ENCODE measurements at places on chromosomes 1 and 21.
A peak's percentile ranks its signal among the peaks of the same experiment; 100 is the strongest.

DNA sequence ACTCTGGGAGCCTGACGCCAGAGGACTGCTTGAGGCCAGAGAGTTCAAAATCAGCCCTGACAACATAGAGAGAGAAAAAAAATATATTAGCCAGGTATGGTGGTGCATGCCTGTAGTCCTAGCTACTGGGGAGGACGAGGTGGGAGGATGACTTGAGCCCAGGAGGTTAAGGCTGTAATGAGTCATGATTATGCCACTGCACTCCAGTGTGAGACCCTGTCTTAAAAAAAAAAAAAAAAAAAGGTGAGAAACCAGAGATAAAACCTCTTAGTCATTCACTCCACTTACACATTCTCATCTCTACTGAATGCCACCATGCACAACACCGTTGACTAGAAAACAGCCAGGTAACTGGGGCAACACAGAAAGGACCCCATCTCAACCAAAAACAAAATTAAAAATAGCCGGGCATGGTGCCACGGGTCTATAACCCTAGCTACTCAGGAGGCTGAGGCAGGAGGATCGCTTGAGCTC lies 178.1 kb downstream of the SLC45A1 start:
- DNase-seq = no peak

GRCh38 chr1:57423656-57424211 lies at the start of gene DAB1:
TSS of gene DAB1 (minus strand) at chr1:57424060. CDS start at chr1:57291030, 133,030 bp downstream.
- no peak for DNase-seq

DNA sequence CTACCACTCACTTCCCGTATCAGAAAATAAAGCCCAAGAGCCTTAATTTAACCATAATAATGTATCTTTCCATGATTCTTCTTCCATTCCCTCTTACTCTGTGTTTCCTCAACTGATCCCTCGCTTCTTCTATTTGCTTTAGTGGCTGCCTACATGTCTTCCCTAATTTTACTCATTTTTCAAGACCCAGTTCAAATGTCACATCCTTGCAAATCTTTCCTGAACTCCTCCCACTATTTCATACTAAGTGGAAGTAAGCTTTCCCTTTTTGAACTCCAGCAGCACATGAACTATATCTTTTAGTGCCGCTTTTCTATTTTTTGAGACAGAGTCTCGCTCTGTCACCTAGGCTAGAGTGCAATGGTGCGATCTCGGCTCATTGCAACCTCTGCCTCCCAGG lies 3.8 kb upstream of the NFYC start:
- no peak for DNase-seq

DNA sequence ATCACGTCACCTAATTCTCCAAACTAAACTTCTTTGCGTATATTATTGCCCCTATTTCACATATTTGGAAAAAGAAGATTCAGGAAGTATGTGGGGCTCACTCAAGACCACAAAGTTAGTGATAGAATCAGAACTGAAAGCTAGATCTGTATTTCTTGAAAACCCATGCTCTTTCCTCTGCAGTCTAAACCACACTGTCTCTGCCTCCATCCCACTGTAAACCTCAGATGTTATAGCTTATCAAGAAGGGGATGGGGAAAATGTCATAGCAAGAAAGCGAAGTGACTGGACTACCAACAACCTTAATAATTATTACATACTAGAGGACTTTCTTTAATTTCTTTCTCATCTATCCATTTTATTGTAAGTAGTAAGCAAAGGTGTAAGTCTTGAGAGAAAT lies 257.7 kb upstream of the SGIP1 start:
- no peak for DNase-seq

GRCh38 chr1:170545476-170545875 lies 13.5 kb downstream of the GORAB start:
- DNase-seq = no peak

GRCh38 chr1:115839679-115840237 lies 1.2 kb downstream of the NHLH2 start:
- no peak for DNase-seq

DNA sequence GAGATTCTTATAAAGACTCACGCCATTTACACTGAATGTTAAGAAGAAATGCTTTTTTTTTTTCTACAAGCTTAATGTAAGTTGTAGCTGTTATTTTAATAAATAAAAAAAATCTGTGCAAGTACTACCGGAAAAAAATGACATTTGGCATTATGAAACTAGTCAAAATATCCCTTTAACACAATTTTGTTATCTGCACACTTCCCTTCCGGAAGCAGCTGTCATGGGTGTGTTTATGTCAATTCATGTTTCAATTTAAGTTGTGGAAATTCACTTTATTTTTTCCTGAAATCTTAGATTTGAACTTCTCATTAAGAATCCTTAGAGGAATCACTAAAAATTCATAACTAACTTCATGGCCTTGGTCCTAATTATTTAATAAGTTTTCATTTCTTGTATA lies 308.1 kb downstream of the KCTD3 start:
- DNase-seq = no peak

- DNase-seq = no peak
Observed at GRCh38 chr21:29943885-29944284, 4.1 kb upstream of the GRIK1 start.

- no peak for DNase-seq
Observed at GRCh38 chr1:114558544-114558943, 22.9 kb downstream of the BCAS2 start.

DNA sequence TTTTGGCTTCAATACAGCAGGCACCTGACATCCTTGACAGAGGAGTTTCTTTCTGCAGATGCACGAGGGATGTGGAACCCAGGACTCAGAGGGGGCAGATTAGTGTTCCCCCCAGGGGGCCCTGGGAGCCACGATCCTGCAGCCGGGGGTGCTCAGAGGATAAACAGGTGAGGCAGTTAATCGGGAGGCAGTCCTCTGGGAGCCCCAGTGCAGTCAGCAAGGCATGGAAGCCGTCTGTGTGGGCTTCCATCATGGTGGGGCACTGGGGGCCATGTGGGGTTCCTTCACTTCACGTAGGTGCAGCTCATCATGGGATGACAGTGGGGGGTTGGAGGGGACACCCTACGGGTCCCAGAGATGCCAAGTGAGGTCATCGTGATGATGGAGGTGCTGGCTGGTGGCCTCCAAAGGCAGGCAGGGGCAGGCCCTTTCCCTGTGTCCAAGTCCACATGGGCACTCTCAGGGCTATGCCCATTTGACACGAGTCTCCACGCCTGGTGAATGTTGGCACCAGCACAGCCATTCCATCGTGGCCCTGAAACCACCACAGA lies 59.3 kb upstream of the ABCG1 start:
- DNase-seq = no peak

- DNase-seq = no peak
Observed at GRCh38 chr1:248696261-248696660, 6.3 kb downstream of the OR14I1 start.

- no peak for DNase-seq
Observed at GRCh38 chr1:151193856-151194255, 3.9 kb upstream of the VPS72 start.

GRCh38 chr1:44714532-44714931 lies 16.4 kb downstream of the RNU5D-1 start:
- DNase-seq = no peak

GRCh38 chr1:8382608-8383505 lies 64.9 kb downstream of the SLC45A1 start:
- DNase-seq = no peak

DNA sequence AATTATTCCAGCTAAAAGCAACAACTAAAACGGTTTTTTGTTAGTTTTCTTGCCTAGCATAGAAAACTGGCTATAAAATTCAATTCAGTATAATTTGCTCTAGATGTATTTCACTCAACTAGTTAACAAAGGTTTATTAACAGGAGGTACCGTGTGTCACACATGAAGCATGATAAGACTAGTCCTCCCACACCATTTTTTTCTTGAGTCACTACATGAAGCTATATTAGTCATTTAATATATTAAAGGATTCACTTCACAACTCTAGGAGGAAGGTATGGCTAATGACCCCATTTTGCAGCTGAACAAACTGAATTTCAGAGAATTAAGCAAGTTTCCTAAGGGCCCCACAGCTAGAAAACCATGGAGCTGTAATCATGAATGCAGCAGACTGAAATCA lies 307.8 kb upstream of the USP25 start:
- DNase-seq = no peak

DNA sequence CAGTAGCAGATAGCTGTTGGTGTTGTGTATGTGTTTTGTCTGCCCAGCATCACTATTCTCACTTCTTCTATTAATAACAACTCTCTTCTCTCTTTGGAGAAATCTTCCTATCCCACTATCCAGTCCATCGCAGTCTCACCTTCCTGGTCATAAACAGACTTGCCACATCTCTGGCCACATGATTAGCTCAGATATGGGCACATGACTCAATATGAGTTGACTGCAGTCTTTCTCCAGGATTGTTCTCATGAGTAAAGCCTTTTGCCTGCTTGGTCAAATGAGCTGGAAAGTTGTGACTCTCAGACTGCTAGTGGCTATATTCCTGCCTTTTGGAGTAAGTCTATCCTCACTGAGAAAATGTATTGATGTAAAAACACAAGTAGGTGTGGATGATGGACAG lies 32.9 kb upstream of the TADA1 start:
- no peak for DNase-seq

DNA sequence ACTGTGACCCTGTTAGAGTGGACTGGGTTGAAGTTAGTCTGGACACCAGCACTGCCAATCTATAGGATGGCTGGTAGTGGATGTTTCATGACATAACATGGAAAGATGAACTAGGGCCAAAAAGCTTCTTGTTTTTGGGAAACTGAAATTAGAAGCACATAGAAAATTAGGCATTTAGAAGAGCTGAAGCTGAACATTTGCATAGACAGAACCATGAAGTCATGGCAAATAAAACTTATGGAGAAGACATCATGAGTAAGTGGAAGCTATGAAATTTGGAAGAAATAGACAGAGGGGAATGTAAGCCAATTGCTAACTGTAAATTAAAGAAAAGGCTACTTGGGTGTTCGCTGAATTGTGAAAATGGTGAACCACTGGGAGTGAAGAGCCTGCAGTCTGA lies 2.7 kb upstream of the S100A11 start:
- DNase-seq = no peak

- no peak for DNase-seq
Observed at GRCh38 chr1:43849670-43850069, 83.9 kb upstream of the ARTN start.

- peak; percentile 63 for DNase-seq
Observed at GRCh38 chr1:54577612-54578011, 29.6 kb downstream of the ACOT11 start.

- no peak for DNase-seq
Observed at GRCh38 chr1:31523012-31523411, 53.3 kb upstream of the TINAGL1 start.

DNA sequence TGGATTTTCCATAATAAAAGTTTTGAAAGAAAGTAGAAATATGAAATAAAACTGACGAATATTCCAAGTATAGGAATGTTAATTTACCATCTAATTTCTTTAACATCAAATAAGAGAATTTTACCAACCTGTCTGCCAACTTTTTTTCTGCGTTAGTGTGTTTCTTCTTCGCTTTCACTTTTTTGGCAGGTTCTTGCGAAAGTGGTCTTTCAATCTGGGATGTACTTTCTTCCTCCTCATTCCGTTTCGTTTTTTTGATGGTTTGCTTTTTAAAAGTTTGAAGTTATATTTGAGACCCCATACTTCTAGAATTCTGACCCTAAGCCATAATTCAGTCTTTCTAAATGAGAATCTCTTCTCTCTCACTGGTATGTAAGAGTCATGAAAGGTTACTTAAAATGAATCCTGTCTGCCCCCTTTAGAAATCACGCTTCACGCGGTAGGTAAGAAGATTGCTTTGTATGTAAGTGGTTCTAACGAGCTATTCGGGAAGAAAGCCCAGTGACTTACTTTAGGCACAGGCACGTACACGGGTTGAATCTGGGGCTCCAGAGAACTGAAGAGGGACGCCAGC lies 580 bp downstream of the RBM34 start:
- no peak for DNase-seq

- no peak for DNase-seq
Observed at GRCh38 chr21:41366522-41367151, 4.8 kb downstream of the MX2 start.

GRCh38 chr1:11874624-11875023 lies 15.9 kb upstream of the NPPB start:
- DNase-seq = no peak

- DNase-seq = no peak
Observed at GRCh38 chr1:93817819-93818569, 61.0 kb downstream of the DNTTIP2 start.

DNA sequence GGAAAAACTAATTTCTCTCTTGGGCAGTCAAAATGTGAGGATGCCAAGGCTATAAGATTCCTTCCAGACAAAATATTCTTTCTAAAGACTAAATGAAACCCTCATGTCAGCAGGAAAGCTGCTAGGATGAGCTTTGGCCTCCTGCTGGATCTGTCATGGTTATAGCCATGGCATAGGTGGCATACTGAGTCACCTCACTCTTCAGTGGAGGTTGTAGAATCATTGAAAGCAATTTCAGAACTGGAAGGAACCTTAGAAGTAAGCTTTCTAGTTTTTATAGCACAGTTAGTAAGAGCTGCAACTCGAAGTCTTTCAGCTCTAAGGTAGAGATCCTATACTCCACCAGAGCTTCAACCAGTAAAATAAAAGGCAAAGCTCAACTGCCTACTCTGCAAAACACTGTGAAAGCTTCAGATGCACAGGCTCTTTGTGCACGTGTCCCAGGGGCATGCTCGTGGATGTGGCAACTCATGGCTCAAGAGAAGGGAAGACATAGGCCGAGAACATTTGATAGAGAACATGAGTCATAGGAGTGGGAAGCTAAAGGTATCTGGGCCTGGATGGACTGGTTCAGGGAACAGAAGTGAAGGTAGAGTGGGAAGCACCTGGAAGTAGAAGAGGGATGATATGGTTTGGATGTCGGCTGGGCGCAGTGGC lies 5.8 kb downstream of the AVPR1B start:
- no peak for DNase-seq

DNA sequence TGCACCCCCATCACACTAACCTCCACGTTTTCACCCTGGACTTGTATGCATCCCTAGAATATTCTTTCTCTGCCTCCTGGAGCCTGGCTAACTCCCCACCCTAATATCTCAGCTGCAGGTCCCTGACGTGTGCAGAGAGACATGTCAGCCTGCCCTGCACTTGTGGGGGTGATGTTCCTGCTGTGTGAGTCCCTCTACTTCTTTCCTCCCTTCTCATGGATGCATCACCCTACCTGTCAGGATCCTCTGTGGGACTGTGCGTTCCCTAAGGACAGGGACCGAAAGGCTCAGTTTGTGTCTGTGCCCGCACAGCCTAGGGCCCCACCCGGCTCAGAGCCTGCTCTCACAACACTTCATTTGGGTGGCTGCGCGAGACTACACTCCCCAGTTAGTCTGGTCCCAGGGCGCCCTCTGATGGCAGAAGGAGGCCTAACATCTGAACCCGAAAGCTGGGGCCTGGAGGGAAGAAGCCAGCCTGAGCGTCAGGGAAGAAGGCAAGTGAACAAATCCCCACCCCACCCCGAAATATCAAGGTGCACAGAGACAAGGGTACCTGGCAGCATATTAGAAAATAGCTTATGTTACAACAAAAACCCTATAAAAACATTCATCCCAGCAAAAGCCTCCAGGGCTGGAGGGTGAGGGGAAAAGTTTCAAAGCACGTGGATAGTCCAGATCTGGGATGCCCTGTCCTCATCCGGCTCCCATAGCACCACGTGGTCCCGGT lies 3.7 kb downstream of the CD52 start:
- DNase-seq = peak; percentile 85

- DNase-seq = peak; percentile 1
Observed at GRCh38 chr1:209989525-209989924, 51.5 kb downstream of the SYT14 start.
